ENCODE measurements at places on chromosomes 3 and 15. TPM values are rescaled to one million over a fixed set of nuclear protein-coding genes. Genes with fewer than 3 reads are reported as not detected.

SAMMSON gene
- total RNA-seq = not detected

LEKR1 gene
- total RNA-seq = 0.54 TPM

RPN1 gene
- total RNA-seq = 180 TPM

SELENOT gene
- total RNA-seq = 98.6 TPM

C15orf62 gene
- 0.07 TPM for total RNA-seq

CPLX3 gene
- total RNA-seq = 0.05 TPM

TPRG1 gene
- total RNA-seq = 0.21 TPM

NMB gene
- total RNA-seq = 24.6 TPM

SEMA3G gene
- 0.31 TPM for total RNA-seq

THAP10 gene
- 6.4 TPM for total RNA-seq

SYNPR gene
- total RNA-seq = not detected

PARP9 gene
- total RNA-seq = 6.2 TPM

SLC28A2 gene
- not detected for total RNA-seq

CNTN4 gene
- total RNA-seq = not detected

ARL14 gene
- 1.0 TPM for total RNA-seq

CISH gene
- total RNA-seq = 0.51 TPM

TGM5 gene
- not detected for total RNA-seq

ERC2 gene
- total RNA-seq = 0.25 TPM

TMEM212 gene
- not detected for total RNA-seq

LRRC15 gene
- 0.10 TPM for total RNA-seq

SUSD5 gene
- 3.6 TPM for total RNA-seq

ACP3 gene
- total RNA-seq = not detected

TM4SF18 gene
- total RNA-seq = 40.4 TPM

NT5DC2 gene
- total RNA-seq = 105 TPM

MOBP gene
- 0.06 TPM for total RNA-seq

FAM81A gene
- 12.7 TPM for total RNA-seq

TRH gene
- total RNA-seq = not detected

OXNAD1 gene
- total RNA-seq = 7.5 TPM

FBXO40 gene
- total RNA-seq = not detected

TTLL3 gene
- total RNA-seq = 7.2 TPM

HIGD2B gene
- total RNA-seq = not detected

SNX33 gene
- total RNA-seq = 17.1 TPM

SEMA5B gene
- 0.21 TPM for total RNA-seq

SMCO1 gene
- total RNA-seq = 0.03 TPM

CEP152 gene
- total RNA-seq = 4.2 TPM

PCSK6 gene
- total RNA-seq = 12.7 TPM

DCLK3 gene
- total RNA-seq = 0.01 TPM

ABHD5 gene
- total RNA-seq = 18.0 TPM

RYK gene
- total RNA-seq = 37.5 TPM

CLDN1 gene
- 28.6 TPM for total RNA-seq

EHHADH gene
- 3.1 TPM for total RNA-seq

FANCD2OS gene
- total RNA-seq = not detected

GUCA1C gene
- not detected for total RNA-seq

ELP6 gene
- 26.6 TPM for total RNA-seq

GNAT1 gene
- not detected for total RNA-seq

EFHB gene
- total RNA-seq = 0.72 TPM

All from A549 treated with CORT108297 at 1 μM for 4 hours (cell line).